ENCODE measurements at places on chromosomes 5 and 9. TPM values are rescaled to one million over a fixed set of nuclear protein-coding genes. Genes with fewer than 3 reads are reported as not detected.

PCDHGA8 gene
- polyA plus RNA-seq = 1.2 TPM

ANGPTL2 gene
- polyA plus RNA-seq = 9.0 TPM

TESK1 gene
- 13.5 TPM for polyA plus RNA-seq

SSNA1 gene
- polyA plus RNA-seq = 157 TPM

KCNMB1 gene
- 0.08 TPM for polyA plus RNA-seq

OTULIN gene
- 3.8 TPM for polyA plus RNA-seq

C9orf50 gene
- not detected for polyA plus RNA-seq

KCNN2 gene
- 13.1 TPM for polyA plus RNA-seq

FBP2 gene
- not detected for polyA plus RNA-seq

AOPEP gene
- polyA plus RNA-seq = 5.1 TPM

PCDHB3 gene
- 1.6 TPM for polyA plus RNA-seq

CNTFR gene
- 5.4 TPM for polyA plus RNA-seq

ISL1 gene
- 0.14 TPM for polyA plus RNA-seq

HNRNPH1 gene
- 130 TPM for polyA plus RNA-seq

ZBED3 gene
- polyA plus RNA-seq = 7.3 TPM

SPINK1 gene
- polyA plus RNA-seq = 1.3 TPM

TNFSF15 gene
- polyA plus RNA-seq = 0.06 TPM

GNG10 gene
- 17.7 TPM for polyA plus RNA-seq

ANKRD18B gene
- 0.69 TPM for polyA plus RNA-seq

ESM1 gene
- polyA plus RNA-seq = not detected

KCNV2 gene
- polyA plus RNA-seq = not detected

MLANA gene
- polyA plus RNA-seq = not detected

COL5A1 gene
- polyA plus RNA-seq = 3.8 TPM

AGXT2 gene
- polyA plus RNA-seq = not detected

DOCK8 gene
- 0.67 TPM for polyA plus RNA-seq

C5orf24 gene
- polyA plus RNA-seq = 11.1 TPM

PDE6A gene
- not detected for polyA plus RNA-seq

CDH9 gene
- 1.0 TPM for polyA plus RNA-seq

PTGES gene
- 5.1 TPM for polyA plus RNA-seq

AQP7 gene
- polyA plus RNA-seq = 0.38 TPM

PCDHB9 gene
- 0.68 TPM for polyA plus RNA-seq

PRDM9 gene
- not detected for polyA plus RNA-seq

FAM114A2 gene
- 2.2 TPM for polyA plus RNA-seq

Measured in H1 (cell line).